ENCODE measurements at places on chromosomes 11 and 22.
A peak's percentile ranks its signal among the peaks of the same experiment; 100 is the strongest.

DNA sequence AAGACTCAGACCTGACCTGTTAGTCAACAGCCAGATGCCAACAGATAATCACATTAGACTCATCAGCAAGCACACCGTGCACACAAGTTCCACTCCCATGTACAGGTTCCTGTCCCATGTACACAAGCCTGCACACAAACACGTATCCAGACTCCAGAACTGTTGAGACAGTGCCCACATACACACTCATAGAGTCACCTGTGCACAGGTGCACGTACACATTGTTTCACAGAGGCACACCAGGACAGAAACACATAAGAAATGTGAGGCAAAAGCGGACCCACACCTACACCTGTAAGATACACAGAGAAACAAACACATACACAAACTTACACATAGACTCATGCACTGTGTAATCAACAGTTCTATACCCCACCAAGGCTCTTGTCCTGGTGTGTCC lies 2.7 kb upstream of the ZNF74 start:
- H3K27me3 ChIP-seq: no peaks in the 10 kb centered on the region
- H3K36me3 ChIP-seq: no peaks in the 10 kb centered on the region
- H3K27ac ChIP-seq: no peak overlapping the region
- peaks cover 27% of the 10 kb centered on the region for H3K4me1 ChIP-seq
- no peak for DNase-seq

DNA sequence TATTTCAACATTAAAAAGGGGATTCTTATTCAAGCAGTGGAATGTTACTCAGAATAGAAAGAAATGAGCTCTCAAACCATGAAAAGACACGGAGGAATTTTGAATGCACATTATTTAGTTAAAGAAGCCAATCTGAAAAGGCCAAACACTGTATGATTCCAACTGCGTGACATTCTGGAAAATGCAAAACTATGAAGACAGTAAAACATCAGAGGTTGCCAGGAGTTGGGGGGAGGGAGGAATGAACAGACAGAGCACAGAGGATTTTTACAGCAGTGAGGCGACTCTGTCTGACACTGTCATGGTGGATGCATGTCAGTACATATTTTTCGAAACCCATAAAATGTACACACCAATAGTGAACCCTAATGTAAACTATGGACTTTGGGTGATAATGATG lies 22.9 kb upstream of the THY1 start:
- H3K36me3 ChIP-seq: no peaks in the 10 kb centered on the region
- H3K27ac ChIP-seq: peak overlapping the region; percentile 59
- no peaks in the 10 kb centered on the region for H3K27me3 ChIP-seq
- no peaks in the 10 kb centered on the region for H3K4me1 ChIP-seq

DNA sequence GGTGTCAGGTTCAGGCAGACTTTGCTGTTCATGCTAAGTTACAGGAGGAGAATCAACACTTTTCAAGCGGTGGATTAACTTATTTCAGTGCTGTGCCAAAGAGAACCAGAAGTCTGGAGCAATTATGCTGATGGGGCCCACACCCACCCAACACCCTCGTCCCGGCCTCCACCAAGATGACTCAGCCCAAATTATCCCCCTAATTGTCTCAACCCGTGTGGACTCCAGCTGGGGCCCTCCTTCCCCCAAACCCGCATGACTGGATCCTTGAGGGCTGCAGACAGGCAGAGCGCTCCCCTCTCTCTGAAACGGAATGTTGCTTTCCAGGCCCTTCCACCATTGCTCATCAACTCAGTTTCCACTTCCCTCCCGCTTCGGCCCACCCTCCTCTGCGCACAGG lies 34.6 kb upstream of the MN1 start:
- DNase-seq: no peak
- no peaks in the 10 kb centered on the region for H3K27me3 ChIP-seq
- no peaks in the 10 kb centered on the region for H3K4me1 ChIP-seq
- no peak overlapping the region for H3K4me3 ChIP-seq

GRCh38 chr11:30753504-30753903 lies 167.4 kb upstream of the MPPED2 start:
- no peaks in the 10 kb centered on the region for H3K36me3 ChIP-seq
- H3K4me1 ChIP-seq: no peaks in the 10 kb centered on the region
- H3K4me3 ChIP-seq: no peak overlapping the region
- no peaks in the 10 kb centered on the region for H3K27me3 ChIP-seq
- no peak for DNase-seq

- H3K27ac ChIP-seq: no peak overlapping the region
- DNase-seq: no peak
- no peaks in the 10 kb centered on the region for H3K36me3 ChIP-seq
These were observed 93.4 kb downstream of the SHANK2 start for GRCh38 chr11:71158936-71159335.

DNA sequence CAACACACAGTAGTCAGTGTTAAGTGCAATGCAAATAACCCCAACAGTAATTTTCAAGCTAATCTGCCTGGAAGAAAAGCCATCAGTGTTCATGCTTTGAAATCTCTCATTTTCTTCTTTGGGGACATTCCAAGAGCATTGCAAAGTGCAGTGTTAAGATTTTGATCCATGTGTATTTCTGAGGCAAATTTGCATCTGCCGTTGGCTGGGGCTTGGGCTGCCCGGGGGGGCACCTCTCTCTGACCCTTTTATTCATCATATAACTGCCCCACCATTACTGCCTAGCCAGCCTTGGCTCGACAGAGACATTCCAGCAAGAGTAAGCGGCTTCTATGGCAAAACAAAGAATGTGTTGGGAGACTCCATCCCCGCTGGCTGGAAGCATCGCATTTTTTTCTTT lies 483.5 kb downstream of the BRD1 start:
- no peak overlapping the region for H3K4me3 ChIP-seq
- H3K4me1 ChIP-seq: no peaks in the 10 kb centered on the region
- H3K36me3 ChIP-seq: no peaks in the 10 kb centered on the region
- H3K27me3 ChIP-seq: peaks cover 73% of the 10 kb centered on the region
- no peak overlapping the region for H3K27ac ChIP-seq

DNA sequence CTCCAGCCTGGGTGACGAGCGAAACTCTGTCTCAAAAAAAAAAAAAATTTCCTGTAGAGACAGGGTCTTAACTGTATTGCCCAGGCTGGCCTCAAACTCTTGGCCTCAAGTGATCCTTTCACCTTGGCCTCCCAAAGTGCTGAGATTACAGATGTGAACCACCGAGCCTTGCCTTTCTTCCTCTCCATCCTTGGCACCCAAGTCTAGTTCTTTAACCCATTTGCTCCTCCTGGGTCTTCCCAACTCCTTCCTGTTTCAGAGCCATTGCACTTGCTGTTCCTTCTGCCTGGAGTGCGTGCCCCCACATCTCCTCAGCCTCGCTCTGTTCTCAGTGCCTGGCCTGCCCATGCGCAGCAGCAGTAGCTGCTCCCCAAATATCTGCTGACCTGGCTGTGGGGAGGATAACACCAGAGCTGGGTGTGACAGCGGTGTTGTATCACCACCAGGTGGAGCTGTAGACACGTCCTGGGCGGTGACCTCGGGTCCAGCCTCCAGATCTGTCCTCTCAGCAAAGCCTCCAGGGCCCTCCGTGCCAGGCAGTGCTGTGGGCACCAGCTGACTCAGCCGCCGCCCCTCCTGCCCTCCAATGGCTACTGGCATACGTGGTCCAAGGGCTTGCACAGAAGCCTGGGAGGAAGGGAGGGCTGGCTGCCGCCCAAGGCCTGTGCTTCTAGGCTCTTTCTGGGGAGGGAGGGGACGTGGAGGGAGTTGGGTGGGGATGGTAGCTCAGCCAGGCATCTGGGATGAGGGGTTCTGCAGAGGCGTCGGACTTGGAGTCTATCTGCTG lies 22.0 kb downstream of the TEF start:
- no peaks in the 10 kb centered on the region for H3K27me3 ChIP-seq
- no peak overlapping the region for H3K27ac ChIP-seq
- H3K36me3 ChIP-seq: peaks cover under 1% of the 10 kb centered on the region

DNA sequence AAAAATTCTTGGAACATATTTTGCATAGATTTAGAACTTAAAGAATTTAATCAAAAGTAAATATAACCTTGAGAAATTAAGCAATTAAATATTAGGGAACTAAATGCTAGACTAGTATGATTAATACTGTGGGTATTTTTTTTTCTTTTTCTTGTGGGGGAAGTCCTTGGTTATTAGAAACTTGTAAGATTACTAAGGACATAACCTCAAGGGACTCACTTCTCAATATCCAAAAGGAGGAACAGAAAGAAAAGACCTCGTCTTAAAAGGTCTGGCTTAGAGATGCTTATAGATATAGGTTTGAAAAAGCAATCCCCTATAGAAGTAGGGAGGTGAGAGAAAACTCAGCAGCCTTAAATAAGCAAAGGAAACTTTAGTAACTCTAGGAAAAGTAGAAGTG lies 368.5 kb downstream of the INSC start:
- no peak for DNase-seq
- H3K36me3 ChIP-seq: no peaks in the 10 kb centered on the region
- no peak overlapping the region for H3K4me3 ChIP-seq
- no peak overlapping the region for H3K27ac ChIP-seq

DNA sequence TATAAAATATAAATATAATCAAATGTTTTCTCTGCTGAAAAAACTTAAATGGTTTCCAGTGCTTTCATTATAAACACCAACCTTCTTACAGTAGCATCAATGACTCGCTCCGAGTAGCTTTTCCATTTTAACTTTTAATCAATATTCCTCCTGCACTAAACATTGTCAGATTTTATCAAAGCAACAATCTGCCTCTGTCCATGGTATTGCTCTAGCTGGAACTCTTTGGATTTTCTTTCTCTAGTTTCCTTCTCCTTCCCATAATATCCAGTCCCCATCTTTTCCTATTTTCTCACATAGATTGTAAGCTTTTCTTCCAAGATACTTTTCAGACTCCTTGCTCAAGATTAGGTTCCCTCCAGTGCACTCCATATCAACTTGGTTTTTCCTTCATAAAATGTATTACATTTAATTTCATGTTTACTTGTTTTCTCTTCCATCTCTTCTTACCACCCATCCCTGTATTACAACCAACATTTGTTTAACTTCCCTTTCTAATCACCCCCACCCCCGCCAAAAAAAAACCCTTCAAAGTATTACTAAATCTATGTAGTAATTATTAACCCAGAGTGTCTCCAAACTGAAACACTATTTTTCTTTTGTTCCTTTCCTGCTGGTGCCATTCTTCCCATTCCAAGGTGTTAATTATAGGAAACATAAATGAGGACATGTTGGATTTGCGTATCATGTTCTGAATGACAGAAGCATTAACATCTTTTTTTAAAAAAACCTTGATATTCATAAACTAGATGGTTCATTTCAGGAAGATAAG lies 716.5 kb downstream of the NELL1 start:
- H3K27ac ChIP-seq: no peak overlapping the region
- no peaks in the 10 kb centered on the region for H3K4me1 ChIP-seq
- no peaks in the 10 kb centered on the region for H3K27me3 ChIP-seq
- no peak for DNase-seq
- no peaks in the 10 kb centered on the region for H3K36me3 ChIP-seq

GRCh38 chr11:43517518-43517917 lies 158.8 kb downstream of the TTC17 start:
- H3K27ac ChIP-seq: no peak overlapping the region
- no peak overlapping the region for H3K4me3 ChIP-seq
- no peaks in the 10 kb centered on the region for H3K36me3 ChIP-seq
- DNase-seq: no peak

- H3K27ac ChIP-seq: no peak overlapping the region
- no peaks in the 10 kb centered on the region for H3K4me1 ChIP-seq
- no peak for DNase-seq
- no peak overlapping the region for H3K4me3 ChIP-seq
- H3K27me3 ChIP-seq: no peaks in the 10 kb centered on the region
These were observed 551.6 kb downstream of the METTL15 start for GRCh38 chr11:28659716-28660348.

DNA sequence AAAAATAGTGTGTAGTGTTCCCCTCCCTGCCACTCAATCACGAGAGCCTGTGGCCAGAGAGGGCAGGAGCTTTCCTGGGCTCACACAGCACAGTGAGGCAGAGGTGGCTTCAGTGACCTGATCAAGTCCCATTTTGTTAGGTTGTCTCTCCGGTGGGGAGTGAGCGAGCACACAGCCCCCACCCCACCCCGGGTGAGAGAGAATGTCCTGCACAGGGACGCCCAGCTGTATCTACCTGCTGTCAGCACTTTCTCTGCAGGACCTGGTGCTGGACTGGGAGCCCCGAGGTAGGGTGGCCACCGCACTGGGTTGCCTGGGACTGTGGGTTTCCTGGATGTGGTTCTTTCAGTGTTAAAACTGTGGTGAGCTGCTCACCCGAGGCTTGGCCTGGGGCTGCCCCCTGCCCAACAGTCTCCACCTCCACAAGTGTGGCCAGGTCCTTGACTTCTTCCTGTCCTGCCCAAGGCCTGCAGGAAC lies 6.1 kb downstream of the CAPN5 start:
- peak overlapping the region; percentile 81 for H3K27ac ChIP-seq
- H3K4me3 ChIP-seq: no peak overlapping the region
- H3K4me1 ChIP-seq: peaks cover 26% of the 10 kb centered on the region
- H3K36me3 ChIP-seq: no peaks in the 10 kb centered on the region

DNA sequence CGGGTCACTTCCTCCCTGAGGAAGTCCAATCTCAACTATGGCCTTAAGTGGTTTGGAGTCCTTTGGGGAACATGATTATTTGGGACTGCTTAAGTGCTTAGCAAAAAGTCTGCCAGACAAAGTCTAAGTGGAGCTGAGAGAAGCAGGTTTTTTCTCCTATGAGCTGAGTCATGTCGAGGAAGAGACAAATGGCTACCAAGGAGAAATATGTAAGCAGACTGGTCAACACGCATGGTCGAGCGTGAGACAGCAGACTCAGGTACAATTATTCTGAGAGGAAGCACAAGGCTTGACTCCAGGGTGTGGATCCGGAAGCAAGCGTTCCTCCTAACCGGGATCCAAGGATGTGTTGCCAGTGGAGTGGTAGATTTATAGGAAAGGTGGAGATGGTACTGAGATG lies 30.6 kb downstream of the UBASH3B start:
- no peak overlapping the region for H3K27ac ChIP-seq
- H3K36me3 ChIP-seq: no peaks in the 10 kb centered on the region
- H3K27me3 ChIP-seq: no peaks in the 10 kb centered on the region
- no peak overlapping the region for H3K4me3 ChIP-seq
- H3K4me1 ChIP-seq: peaks cover 22% of the 10 kb centered on the region

GRCh38 chr11:71936825-71937224 lies 8.0 kb downstream of the RNF121 start:
- no peak overlapping the region for H3K4me3 ChIP-seq
- peaks cover 10% of the 10 kb centered on the region for H3K36me3 ChIP-seq
- no peak overlapping the region for H3K27ac ChIP-seq
- no peaks in the 10 kb centered on the region for H3K27me3 ChIP-seq
- H3K4me1 ChIP-seq: no peaks in the 10 kb centered on the region

GRCh38 chr11:71342951-71343827 lies 90.8 kb upstream of the SHANK2 start:
- no peak overlapping the region for H3K27ac ChIP-seq
- no peak overlapping the region for H3K4me3 ChIP-seq
- no peaks in the 10 kb centered on the region for H3K36me3 ChIP-seq
- DNase-seq: no peak
- H3K27me3 ChIP-seq: peaks cover 5% of the 10 kb centered on the region

DNA sequence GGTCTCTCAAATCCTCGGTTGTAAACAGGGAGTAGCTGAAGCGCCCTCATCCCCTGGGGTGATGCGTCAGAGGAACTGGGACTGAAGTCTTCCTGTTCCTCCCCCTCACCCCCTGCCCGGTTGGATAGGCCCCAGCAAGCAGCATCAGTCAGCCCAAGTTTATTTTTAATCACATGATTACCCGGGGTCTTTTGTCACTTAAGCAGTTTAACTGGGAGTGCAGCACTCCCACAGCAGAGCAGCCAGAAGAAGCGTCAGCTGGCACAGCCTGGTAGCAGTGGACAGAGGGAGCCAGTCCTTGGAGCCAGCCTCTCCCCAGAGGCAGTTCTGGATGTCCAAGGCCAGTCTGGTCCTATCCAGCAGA lies 342.1 kb downstream of the CTTN start:
- no peak overlapping the region for H3K27ac ChIP-seq
- H3K4me1 ChIP-seq: no peaks in the 10 kb centered on the region
- no peaks in the 10 kb centered on the region for H3K27me3 ChIP-seq
- no peak for DNase-seq
- no peaks in the 10 kb centered on the region for H3K36me3 ChIP-seq
- no peak overlapping the region for H3K4me3 ChIP-seq

Data from left lung (tissue), 14 donors.